Activated CD8-positive, alpha-beta memory T cell treated with anti-CD3 and anti-CD28 coated beads for 4 hours (primary cell): ENCODE measurements at places on chromosomes 5 and 9.
A peak's percentile ranks its signal among the peaks of the same experiment; 100 is the strongest.

DNA sequence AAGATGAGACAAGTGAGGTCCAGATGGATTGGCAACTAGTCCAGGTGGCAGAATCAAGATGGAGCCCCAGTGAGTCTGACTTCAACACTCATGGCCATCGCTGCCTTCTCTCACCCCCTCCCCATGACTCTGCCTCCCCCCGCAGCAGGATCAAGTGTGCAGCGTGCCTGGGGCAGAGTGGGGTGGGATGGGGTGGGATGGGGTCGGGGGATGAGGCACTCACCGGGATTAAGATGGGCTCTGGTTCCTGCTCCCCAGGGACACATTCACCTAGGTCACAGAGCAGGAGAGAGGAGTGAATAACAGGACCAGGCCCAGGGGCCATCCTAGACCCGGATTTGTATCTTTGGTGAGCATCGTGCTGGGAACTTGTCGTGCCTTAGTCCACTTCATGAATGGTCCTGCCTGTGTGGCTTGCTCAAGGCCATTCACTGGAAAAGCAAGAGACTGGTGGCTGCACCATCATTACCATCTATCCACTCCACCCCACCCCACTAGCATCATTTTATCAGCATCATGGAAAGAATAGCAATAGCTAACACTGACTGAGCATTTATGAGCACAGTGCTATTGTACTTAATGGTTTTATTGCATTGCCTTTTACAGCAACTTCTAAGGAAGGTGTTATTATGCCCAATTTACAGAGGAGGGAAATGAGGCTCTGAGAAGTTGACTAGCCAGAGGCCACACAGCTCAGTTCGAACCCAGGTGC lies 8.5 kb downstream of the AMBP start:
- DNase-seq, result no peak

DNA sequence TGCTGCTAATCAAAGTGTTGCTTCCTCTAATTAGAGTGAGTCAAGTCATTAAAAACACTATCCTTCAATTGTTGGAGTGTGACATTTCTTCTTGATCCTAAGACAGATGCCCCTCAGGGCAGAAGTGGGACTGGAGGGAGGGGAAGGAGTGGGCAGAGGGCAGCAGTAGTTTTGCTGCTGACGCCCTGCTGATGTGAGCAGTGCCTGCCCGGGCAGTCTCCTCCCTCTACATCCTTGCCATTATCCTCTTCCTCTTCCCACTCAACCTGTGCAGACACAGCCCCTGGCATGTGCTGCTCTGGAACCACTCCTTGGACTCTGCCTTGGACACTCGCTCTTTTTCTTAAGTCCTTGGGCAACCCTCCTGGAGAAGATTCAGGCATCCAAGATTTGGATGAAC lies 232.5 kb downstream of the HSPA4 start:
- no peak for DNase-seq

- no peak for DNase-seq
Measured at GRCh38 chr9:2872250-2872930, 28.5 kb upstream of the PUM3 start.

GRCh38 chr5:31758803-31759425 lies 120.0 kb downstream of the PDZD2 start:
- no peak for DNase-seq

DNA sequence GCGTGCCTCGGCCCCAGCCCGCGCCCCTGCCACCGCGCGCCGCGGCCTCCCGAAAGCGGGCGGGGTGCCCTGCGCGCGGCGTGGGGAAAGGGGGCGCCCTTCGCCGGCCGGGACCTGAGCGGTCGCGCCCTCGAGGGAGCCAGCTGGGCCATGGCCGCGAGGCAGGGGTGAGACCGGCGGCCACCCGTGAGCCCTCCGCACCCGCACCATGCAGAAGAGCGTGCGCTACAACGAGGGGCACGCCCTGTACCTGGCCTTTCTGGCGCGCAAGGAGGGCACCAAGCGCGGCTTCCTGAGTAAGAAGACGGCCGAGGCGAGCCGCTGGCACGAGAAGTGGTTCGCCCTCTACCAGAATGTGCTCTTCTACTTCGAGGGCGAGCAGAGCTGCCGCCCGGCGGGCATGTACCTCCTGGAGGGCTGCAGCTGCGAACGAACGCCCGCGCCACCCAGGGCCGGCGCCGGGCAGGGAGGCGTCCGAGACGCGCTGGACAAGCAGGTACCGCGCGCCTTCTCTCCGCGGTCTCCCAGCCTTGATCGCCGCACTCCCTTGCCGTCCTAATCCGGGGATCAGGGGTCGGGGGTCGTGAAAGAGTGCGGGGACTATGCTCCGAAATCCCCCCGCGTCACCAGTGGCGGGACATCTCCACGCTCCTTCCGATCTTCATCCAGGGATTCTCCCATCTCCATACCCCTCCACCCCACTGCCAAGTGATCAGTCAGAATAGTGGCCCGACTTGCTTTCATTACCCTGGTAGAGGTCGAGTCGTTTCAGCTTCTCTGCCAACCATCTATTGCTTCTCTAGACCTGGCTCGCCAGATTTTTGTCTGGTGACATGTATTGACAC lies 590 bp downstream of the RASGRF2 start:
- no peak for DNase-seq

GRCh38 chr5:151123897-151124751 lies 33.5 kb downstream of the ANXA6 start:
- peak; percentile 45 for DNase-seq

GRCh38 chr9:131776473-131776872 lies 36.6 kb upstream of the RAPGEF1 start:
- DNase-seq, result no peak

DNA sequence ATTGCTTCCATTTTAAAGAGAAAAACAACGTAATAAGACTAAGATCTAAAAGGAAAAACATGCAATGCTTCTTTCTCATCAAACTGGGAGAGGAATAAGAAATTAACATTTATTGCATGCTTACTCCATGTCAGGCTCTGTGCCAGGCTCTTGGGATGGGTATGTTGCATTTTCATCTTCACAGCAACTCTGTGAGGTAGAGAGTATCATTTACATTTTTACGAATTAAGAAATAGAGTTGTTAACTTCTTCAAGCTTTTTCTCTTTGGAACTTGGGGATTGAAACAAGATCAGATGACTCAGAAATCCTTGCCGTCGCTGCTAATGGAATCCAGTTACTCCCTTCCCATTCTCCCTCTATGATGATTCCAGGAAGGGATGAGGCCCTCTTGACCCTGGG lies 39.5 kb downstream of the PDE8B start:
- DNase-seq, result no peak

DNA sequence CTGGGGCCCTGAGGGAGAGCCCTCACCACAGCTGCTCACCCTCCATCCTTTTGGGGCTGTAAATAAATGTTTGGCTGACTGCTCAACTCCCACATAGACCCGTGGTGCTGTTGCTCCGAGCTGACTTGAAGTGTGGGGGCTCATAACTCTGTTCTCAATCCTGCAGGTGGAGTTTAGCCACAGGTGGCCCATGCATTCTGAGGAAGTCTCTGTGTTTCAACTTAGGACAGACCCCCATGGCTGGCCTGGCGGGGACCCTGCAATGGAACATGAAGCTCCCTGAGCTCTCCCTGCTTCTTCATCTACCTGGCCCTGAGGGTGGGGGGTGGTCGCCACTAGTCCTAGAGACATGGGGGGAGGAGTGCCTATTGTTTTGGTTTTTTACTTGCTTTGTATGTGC lies 19.7 kb downstream of the NDUFS6 start:
- no peak for DNase-seq
